T follicular helper cell (primary cell): ENCODE measurements at places on chromosomes 2 and 18.

DNA sequence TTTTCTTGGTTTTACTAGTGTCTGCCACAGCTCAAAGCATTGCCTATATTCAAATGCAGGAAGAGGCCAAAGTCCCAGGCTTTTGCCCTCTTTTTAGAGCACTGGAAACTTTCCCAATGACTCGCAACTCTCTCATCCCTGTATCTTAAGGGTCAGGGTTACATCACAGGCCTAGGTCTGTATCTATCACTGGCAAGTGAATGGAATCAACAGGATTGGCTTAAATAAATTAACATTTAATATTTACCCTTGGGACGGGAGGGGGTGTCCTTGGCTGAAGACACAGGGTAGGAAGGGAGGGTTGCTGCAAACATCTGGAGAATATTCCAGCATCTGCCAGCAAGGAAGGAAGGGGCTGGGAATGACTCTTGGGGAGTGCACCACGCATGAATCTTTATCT is 242.6 kb downstream of the SLC4A3 start:
- DNase-seq, result no peak

- DNase-seq, result no peak
These were observed 80.1 kb downstream of the CYBRD1 start for GRCh38 chr2:171602352-171602751.

DNA sequence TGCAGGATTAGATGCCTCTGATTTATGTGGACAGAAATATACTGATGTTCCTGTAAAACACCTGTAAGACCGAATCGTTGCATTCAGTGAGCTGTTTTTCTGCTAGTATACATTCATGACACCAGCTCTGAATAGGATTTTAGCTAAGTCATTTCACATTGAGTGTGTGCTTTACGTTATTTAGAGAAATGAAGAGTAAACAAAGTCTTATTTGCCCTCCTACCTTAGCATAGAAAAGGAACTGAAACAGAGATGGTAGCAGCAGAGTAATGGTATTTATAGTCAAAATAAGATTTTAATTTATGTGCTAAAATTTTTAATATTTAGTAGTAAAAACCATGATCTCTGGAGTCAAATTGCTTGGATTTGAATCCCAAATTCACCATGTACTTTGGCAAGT is 168.0 kb downstream of the CERS6 start:
- no peak for DNase-seq

DNA sequence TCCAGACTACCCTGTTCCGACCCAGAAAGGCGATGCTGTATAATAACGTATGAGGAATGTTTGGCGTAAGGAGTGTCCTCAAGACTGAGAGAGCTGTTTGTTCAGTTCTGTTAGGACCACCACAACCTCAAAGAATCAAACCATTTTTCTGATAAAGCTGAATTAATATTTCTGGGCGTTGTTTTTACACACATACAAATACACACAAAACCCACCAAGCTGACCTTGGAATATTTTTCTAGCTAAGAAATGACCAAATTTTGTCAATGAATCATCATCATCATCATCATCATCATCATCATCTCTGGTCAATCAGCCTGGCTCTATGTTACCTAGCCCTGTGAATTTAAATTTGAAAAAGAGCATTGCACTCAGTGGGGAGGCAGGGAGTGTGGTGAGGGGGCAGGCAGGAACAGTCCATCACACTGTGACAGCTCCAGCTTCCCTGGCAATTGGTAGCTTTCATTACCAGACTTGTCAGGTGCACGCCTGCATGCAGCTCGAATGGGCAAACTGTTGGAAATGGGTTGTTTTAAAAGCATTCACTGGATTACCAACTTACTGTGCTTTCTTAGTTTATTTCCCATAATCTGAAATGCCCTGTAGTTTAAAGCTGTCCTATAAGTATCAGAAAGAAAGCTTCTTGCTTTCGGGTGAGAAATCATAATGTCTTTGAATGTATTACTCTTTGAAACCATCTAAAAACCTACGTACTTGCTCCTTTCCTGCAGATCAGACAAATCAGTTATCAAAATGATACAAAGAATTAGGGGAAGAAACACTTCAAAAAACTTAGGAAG is 6.9 kb upstream of the POU3F3 start:
- no peak for DNase-seq

- no peak for DNase-seq
These were observed 223.5 kb downstream of the HRH4 start for GRCh38 chr18:24683925-24684324.

DNA sequence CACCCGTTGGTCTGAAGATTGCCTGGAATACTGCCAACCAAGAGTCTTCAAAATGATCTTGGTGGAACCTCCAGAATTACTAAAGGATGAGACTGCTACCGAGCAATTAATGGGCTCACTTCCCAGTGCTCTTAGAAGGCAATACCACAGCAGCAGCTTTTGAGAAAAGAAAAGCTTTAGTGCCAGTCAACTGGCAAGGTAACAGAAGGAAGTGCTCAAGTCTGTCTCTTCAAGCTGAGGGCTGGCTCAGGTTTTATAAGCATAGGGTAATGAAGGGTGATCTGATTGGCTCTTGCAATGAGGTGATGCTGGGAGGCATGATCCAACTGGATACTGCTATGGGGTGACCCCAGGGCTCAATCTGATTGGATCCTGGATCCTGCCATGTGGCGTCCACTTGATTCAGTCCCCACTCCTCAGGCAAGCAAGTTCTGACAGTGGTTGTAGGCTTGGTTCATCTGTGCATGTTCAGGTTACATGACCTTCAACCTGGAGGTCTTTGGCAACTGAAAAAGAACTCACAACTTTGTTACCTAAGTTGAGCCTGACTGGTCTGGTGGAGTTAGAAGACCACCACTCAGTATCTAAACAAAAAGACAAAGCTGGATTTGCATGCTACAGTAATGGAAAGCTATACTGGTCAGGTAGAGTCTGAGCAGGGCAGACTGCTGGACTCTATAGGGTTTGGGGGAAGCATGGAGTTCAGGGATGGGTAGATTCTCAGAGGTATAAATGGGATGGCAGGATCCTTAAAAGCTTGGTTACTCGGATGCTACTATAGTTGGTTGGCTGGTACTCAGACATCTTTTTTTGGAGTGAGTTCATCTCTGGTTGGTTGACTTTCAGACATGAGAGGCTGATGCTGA is 14.0 kb upstream of the RIF1 start:
- no peak for DNase-seq

DNA sequence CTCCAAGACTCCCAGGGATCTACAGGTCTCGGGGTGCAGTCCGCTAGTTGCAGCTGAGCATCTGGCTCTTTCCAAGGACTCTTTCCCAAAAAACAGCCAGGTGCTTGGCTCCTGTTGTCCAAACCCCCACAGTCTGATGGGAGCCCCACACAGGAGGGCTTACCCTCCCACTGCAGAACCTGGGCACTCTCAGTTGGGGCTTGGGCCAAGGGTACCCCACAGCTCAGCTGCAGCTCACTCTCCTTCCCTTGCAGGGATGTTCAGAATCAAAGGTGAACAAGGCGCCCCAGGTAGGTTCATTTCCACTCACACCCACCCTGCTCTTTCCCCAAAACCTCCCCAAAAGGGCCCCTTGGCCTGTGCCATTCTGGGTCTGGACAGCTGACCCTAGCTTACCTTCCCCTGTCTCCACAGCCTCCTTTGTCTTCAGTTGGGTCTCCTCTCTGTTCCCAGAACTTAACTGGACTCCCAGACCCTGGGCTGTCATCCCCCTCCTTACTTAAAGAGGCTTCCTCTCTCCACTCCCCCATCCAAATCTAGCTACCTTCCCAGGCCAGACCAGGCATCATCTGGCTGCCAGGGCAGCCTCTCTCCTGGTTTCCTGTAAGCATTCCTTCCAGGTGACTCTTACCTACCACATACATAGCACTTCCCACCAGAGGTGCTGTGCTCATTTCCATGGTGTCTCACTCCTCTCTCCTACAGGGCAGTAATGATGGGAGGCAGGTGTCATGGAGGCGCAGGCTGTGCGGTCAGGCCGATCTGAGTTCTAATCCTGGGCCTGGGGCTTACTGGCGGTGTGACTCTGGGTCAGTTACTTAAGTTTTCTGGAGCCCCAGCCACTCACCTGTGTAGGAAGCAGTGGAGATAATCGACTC is 29.5 kb downstream of the MARCO start:
- no peak for DNase-seq

DNA sequence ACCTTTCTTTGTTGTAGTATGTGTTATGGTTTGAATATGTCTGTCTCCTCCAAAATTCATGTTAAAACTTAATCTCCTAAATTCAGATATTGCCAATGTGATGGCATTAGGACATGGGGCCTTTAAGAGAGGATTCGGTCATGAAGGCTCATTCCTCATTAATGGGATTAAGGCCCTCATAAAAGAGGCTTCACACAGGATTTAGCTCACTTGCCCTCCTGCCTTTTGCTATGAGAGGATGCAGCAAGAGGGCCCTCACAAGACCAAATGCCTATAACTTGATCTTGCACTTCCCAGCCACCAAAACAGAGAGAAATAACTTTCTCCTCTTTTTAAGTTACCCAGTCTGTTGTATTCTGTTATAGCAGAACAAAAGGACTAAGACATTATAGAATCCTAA is 19.7 kb downstream of the ZBTB14 start:
- no peak for DNase-seq

GRCh38 chr2:137002896-137003295 is 237.6 kb downstream of the THSD7B start:
- no peak for DNase-seq

DNA sequence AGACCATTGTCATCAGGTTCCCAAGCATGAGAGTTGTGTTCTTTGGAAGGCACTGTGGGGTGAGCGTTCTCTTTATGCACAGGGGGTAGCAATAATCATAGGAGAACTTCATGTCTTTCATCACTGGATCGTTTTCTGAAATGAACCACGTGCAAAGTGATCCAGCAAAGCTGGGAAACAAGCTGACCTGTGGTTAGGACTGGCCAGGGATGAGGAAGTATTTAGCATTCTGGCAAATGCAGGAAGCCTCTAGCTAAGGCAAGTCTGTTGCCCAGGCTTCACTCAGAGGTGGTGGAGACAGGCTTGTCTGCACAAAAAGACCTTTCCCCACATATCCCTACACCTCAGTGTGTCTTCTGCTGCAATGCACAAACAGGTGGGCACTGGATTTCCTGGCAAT is 58.6 kb downstream of the MMADHC start:
- no peak for DNase-seq

DNA sequence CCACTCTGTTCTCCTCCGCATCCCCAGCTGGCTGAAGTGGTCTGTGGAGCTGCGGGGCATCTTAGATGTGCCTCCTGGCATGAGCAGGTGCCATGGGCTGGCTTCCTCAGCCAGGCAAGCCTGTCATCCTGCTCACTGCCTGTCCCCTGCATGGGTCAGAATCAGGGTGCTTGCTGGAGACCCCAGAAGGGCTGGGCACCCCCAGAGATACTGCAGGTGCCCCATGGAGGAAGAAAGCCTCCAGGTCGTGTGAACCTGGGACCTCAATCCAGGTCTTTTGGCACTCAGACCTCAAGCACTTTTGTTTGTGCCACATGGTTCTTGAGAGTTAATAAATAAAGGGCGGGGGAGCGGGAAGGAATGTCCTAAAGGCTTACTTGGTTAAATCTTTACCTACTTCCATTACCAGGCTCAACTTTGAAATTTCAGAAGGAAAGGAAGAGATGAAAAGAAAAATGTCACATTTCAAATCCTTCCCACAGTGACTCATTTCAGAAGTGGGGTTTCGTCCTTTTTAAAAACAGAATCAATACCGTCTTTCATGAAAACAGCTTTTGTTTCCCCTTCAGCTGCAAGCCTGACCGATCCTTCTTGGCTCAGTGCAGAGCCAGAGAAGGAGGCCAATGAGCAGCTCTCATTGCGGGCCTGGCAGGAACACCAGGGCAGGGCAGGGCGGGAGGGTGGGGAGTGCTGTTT is 69.9 kb downstream of the RHOB start:
- no peak for DNase-seq

GRCh38 chr2:85291425-85292023 is 36.3 kb downstream of the TGOLN2 start:
- DNase-seq, result no peak

DNA sequence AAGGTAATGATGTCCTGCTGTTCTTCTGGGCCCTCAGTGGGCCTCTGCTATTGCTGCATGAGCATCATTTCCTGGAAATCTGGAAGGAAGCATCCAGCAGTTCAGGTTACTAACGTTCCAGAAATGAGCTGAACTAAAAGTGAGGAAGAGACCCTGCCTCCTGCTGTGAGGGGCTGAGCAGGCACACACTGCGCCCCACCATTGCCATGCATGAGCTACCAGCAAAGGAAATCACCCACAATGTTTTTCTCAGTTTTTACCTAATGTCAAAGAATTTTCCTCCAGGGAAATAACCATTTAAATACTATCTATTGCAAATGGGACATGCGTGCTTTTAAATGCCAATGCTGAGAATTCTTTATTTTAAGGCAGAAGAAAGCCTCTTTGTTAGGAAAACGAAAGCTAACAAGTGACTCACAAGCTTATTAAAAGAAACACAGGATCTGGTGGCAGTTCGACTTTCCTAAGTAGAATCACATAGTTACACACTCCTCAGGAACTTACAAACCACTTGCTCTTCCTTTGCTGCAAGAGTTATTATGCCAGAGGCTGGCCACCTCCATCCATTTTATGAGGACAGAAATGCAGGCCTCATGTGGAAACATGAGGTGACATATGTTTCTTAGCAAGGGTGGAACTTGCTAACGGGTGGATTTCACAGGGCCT is 152.6 kb upstream of the TTC39C start:
- DNase-seq, result no peak
